ENCODE measurements at places on chromosomes 12 and 14.

GRCh38 chr12:103771466-103771865 lies 69.6 kb downstream of the NT5DC3 start:
- no peak for DNase-seq

DNA sequence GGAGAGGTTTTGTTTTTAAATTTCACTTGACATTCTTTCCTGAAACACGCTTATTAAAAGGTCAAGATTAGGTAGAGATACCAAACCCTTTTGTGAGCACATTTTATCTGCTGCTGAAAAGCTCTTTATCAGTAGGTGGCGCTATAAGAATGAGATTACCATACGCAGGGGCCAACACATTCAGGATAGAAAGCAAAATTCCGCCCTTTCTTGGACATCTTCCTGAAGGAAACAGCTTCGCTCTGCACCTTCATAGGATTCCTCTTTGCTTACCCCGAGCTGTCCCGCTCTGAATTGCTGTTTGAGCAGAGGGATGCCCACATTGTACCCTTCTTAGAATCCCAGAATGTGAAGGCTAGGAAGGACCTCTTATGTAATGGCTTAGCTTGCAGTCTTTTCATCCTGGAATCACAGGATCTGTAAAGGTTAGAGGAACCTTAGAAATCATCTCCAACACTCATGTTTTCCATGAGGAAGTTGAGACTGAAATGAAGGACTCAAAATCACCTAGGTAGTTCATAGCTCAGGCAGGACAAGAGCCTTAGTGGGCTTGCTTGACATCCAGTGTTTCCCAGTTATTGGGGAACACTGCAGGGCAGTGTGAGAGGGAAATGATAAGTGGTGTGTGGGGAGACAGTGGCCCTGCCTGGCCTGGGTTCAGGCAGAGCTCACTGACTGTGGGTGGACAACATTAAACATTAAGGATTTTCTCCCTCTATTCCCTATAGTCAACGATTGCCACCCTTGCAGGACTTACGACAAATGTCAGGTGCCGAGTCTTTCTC lies 38.7 kb upstream of the CRY1 start:
- DNase-seq: no peak

DNA sequence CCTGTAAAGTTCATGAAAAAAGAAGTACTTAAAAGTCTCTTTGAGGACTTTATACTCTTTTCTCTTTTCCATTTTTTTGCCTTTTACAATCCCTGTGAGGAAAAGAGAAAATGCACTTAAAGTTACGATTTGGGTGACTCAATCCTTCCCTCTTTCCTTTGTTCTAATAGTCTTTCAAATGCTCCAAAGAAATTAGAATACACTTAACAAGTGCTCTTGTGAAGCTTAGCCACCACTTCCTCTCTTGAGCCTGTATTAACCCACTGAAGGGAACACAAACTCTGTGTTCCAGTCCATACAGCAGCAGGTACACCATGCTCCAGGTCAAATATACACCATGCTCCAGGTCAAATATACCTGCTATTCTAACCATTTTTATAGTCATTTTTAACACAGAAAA lies 581.1 kb upstream of the MGAT4C start:
- DNase-seq: no peak

- no peak for DNase-seq
Measured at GRCh38 chr14:32675433-32675832, 263.2 kb upstream of the NPAS3 start.

DNA sequence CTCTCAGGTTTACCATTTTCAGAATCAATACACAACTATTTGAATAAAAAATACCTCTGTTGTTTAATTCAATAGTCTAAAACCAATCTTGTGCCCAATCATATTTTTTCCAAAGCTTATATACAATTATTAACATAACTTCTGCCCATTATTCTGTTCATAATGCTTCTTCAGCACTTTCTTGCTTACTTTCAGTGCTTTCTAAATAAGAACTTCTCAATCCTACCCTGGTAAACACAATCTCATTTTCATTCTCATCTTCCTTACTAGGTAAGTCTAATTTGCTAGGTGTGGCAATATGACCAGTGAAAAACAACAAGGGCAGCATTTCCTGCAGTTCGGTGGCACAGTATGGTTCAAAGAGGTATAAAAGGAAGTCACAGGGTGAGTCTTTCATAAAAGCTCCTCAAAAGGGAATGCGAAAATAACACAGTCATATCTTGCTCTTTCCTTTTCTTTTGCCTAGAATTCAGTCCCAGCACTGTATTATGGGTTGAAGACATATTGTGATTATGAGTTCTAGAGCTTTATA lies 103.5 kb downstream of the FOXG1 start:
- no peak for DNase-seq

- DNase-seq: no peak
Measured at GRCh38 chr14:61746881-61747280, 15.3 kb upstream of the SNAPC1 start.

GRCh38 chr12:59803735-59804134 lies 207.9 kb downstream of the SLC16A7 start:
- no peak for DNase-seq

- DNase-seq: no peak
Measured at GRCh38 chr12:62725781-62726180, 209.2 kb downstream of the PPM1H start.

- no peak for DNase-seq
Measured at GRCh38 chr12:442235-442884, 17.4 kb upstream of the B4GALNT3 start.

GRCh38 chr14:50397390-50398188 lies 908 bp upstream of the CDKL1 start:
- no peak for DNase-seq

GRCh38 chr12:5438671-5439200 lies 6.8 kb downstream of the NTF3 start:
- DNase-seq: no peak

DNA sequence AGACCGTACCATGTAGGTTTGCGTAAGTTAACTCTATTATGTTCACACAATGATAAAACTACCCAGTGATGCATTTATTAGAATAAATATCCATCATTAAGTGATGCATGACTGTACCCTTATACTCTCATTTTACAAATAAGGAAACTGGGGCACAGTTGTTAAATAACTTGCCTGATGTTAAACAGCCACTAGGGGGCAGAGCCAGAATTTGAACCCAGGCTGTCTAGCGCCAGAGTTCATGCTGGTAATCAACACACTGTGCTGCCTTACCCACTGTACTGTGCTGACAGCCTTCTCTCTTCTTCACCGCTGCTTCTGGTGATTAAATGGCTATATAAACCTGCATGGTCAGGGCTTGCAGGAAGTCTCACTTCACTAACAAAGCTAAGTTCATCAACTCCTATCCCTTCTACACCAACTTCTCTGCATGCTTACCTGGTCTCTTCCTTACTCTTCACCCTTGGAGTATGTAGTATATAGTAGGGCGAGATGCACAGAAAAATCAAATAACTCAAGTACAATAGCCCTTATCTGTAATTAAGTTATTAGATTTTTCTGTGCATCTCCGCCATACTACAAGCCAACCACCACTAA lies 43.6 kb upstream of the APPL2 start:
- DNase-seq: no peak

- DNase-seq: no peak
Measured at GRCh38 chr14:98946940-98947339, 325.1 kb downstream of the BCL11B start.

DNA sequence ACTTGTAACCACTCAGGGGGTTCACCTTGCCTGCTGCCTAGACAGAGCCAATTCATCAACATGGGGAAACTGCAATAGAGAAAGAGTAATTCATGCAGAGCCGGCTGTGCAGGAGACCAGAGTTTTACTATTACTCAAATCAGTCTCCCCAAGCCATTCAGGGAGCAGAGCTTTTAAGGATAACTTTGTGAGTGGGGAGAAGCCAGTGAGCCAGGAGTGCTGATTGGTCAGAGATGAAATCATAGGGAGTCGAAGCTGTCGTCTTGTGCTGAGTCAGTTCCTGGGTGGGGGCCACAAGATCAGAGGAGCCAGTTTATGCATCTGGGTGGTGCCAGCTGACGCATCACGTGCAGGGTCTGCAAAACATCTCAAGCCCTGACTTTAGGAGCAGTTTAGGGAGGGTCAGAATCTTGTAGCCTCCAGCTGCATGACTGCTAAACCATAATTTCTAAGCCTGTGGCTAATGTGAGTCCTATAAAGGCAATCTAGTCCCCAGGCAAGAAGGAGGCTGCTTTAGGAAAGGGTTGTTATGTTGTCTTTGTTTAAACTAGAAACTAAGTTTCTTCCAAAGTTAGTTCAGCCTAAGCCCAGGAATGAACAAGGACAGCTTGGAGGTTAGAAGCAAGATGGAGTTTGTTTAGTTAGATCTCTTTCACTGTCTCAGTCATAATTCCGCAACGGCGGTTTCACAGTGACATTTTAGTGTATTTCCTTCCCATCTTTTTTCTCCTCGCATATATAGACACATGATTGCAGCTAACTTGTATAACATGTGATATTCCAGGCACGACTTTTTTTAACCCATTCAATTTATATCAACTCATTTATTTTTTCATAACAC lies 68.9 kb upstream of the NCOR2 start:
- DNase-seq: no peak

DNA sequence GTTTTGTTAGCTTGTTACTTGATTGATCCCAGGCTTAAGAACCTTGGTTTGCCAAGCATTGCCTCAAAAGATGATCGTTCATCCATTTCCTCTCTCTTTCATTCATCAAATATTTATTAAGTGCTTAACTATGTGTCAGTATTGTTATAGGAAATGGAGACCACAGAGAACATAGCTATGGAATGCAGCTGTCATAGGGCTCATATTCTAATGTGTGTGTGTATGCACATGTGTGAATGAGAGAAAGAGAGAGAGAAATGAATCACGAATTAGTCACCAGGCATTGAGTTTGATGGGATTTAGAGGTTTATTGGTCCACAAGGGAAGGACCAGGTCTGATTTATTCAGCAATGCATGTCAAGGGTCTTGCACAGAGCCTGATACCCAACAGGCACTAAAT lies 71.0 kb upstream of the FBXO21 start:
- no peak for DNase-seq

GRCh38 chr14:89866458-89866857 lies 88.1 kb downstream of the EFCAB11 start:
- no peak for DNase-seq

GRCh38 chr12:9872162-9872561 lies 3.0 kb upstream of the CLEC2B start:
- no peak for DNase-seq

GRCh38 chr12:115323223-115323905 lies 639.4 kb upstream of the TBX3 start:
- DNase-seq: no peak

DNA sequence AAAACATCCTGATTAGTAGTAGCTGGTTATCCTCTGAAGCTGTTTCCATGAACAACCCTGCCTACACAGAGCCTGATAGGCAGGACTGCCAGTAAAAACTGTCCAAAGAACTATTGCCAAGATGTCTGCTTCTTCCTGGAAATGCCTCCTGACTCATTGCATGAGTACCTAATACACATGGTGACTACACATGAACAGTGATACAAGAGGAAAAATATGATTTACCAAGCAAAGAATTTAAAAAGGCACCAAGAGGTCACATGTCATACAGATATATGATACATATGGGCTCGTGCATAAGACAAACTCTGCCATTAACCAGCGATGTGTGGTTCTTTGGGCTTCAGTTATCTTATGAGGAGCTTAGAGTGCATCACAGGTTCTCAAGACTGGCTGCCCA lies 552.3 kb downstream of the SLC16A7 start:
- no peak for DNase-seq

- no peak for DNase-seq
Measured at GRCh38 chr14:39967885-39968284, 535.7 kb upstream of the FBXO33 start.

GRCh38 chr12:6461401-6462233 lies 8.9 kb downstream of the VAMP1 start:
- no peak for DNase-seq

All from GOT3 (cell line).